ENCODE measurements at places on chromosomes 3 and 15.

- DNase-seq = no peak
Observed at GRCh38 chr3:50001511-50001910, 61.6 kb downstream of the RBM6 start.

DNA sequence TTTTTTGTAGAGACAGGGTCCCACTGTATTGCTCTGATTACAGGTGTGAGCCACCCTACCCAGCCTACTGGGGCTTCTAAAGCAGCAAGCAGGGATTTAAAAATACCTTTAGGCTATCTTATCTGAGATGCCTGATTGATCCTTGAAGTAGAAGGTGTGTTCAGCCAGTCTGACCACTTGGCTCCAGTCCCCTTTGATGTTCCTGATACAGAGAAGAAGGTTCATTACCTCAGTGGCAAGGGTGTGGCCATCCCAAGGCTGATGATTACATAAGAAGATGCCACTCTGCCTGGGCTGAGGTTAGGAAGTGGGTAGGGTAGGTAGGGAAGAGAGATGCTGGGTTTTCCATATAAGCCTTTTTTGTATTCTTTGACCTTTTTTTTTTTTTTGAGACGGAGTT, 11.2 kb upstream of the DCAF1 start:
- no peak for DNase-seq

DNA sequence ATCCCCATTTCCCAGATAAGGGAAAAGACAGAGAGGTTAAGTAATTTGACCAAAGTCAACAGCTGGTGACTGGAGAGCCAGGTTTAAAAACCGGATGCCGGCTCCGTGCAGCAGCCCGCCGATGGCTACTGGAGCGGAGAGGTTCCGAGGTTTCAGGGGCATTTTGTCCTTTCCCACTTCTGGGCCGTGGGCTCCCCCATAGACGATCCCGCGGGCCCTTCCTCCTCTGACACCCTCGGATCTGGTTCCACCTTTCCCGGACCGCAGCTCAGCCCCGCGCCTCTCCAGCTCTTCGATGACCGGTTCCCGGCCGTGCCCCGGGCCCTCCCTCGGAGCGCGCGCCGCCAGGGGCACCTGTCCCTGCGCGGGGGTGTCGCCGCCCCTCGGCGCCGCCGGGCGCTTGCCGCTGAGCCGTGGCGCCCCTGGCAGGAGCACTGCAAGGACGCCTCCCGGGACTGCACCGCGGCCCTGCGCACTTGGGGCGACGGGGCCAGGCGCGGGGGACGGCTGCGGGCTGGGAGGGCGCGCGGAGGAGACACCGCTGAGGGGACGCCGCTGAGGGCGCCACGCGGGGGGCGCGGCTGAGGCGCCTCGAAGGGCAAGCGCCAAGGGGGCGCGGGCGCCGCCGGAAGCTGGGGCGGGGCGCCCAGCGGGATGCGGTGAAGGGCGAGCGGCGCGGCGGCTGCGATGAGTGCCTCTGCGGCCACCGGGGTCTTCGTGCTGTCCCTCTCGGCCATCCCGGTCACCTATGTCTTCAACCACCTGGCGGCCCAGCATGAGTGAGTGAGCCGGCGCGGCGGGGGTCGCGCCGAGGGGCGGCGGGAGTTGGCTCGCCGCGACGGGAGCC, at the start of gene TM6SF1:
TSS of gene TM6SF1 (plus strand) at position 652 of the 847 bp plus-strand sequence. CDS start at position 688, 36 bp downstream.
- no peak for DNase-seq

- no peak for DNase-seq
Observed at GRCh38 chr3:72627271-72627670, 221.0 kb downstream of the SHQ1 start.

- DNase-seq = no peak
Observed at GRCh38 chr3:172591876-172592771, 68.9 kb upstream of the TNFSF10 start.

DNA sequence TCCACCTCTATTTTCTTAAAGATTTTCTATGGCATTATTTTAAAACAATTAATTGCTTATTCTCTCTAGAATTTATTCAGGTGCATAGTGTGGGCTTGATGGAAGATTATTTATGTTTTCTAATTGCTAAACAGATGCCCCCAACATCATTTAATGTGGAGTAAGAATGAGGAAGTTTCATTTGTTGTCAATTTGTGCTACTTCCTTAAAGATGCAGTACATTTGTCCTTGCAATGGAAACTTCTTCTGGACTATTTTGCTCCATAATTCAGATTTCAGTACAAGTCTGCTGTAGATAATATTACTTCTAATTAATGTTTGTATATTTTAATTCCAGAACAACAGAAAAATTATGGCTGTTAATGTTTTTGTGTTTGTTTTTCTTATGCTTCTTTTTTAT, 104.8 kb downstream of the TGFBR2 start:
- DNase-seq = no peak

DNA sequence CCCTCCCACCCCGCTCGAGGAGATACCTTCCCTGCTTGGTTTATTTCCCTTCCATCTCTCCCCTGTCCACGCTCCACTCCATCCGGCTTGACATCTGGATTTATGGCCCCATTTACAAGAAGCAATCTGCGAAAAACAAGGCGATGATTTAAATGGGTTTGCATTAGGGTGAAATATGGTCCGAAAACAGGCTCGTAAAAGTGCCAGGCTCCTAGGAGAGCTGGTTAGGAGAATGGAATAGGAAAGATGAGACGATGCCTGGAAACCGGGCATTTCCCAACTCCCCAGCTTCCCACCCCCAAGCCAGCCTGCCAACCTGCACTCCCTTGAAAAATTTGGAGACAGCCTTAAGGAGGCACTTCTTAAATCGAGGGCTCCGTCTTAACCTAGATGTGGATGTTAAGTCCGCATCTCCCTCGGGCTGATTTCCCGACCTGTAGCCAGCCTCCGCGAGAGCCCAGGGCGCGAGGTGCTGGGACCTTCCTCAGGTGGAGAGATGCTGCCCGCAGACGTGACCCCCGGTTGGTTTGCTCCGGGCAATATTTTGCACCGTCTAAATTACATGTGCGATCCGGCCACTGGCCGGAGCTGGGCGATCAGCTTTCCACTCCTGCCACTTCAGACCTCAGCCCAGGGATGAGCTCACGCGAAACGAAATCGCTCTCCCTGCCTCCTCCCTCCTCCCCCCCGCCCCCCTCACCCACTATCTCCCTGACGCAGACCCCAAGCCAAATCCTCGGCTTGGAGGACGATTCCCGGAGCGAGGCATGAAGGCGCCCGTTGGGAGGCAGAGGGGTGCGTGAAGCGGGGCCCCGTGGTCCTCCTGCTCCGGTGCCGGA, 1.3 kb downstream of the GRM7 start:
- DNase-seq = no peak

GRCh38 chr15:84981711-84982300, at the start of gene PDE8A:
Gene PDE8A, plus strand, starts transcription at chr15:84981856. Its CDS starts 307 bp downstream, at chr15:84982163.
- no peak for DNase-seq

DNA sequence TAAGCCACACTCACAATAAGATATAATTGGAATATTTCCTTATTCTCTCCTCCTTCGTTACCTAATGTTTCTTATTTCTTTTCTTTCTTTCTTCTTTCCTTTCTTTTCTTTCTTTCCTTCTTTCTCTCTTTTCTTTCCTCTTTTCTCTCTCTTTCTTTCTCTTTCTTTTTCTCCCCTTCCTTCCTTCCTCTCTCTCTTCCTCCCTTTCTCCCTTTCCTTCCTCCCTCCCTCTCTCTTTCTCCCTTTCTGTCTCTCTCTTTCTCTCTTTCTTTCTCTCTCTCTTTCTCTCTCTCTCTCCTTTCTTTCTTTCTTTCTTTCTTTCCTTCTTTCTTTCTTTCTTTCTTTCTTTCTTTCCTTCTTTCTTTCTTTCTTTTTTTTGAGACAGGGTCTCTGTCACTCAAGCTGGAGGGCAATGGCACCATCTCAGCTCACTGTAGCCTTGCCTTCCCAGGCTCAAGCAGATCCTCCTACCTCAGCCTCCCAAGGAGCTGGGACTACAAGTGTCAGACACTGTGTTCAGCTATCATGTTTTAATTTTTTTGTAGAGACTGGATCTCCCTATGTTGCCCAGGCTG, 19.3 kb upstream of the PIAS1 start:
- DNase-seq = no peak
